NCI-H2081 (cell line): ENCODE measurements at places on chromosomes 5 and 9.

- DNase-seq: no peak
These were observed 55.0 kb downstream of the ECPAS start for GRCh38 chr9:111429175-111429574.

DNA sequence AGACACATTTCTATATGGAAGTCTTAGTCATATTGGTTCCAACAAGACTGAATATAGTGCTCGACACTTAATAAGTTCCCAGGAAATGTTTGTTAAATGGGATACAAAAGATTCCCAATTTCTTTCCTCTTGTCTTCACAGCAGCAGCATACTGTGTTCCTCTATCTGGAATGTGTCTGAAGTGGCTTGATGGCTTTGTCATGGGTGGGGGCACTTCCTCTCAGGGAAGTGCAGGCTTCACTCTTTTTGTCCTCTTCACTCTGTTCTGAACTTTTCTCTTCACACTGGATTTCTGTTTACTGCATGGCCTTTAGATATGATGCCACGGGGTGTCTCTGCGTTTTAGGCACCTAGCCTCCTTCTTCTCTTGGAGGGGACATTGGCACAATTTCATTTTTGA is 127.7 kb upstream of the C9orf72 start:
- no peak for DNase-seq

GRCh38 chr9:94014066-94014654 is 59.0 kb upstream of the BARX1 start:
- DNase-seq: peak; percentile 18

DNA sequence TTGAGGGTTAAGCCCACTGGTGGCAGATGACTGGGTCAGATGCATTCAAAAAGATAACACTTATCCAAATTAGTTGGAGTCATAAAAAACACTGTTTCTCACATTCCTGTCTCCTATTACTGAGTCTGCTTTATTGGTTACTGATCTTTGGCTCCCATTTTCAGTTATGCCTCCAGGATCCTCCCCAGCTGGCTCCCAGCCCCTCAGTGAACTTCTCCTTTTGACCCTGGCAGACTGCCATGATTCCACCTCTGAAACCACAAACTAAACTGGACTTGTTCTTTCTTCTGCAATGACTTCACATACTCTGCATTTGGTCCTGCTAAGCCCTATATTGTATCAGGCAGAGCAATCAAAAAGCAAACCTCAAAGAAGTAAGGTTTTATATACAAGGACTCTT is 860.8 kb upstream of the DMAC1 start:
- DNase-seq: no peak

GRCh38 chr9:82675605-82676004 is 387.3 kb downstream of the RASEF start:
- DNase-seq: no peak

GRCh38 chr5:78056901-78057514 is 237.5 kb downstream of the AP3B1 start:
- no peak for DNase-seq

- no peak for DNase-seq
These were observed 46.8 kb upstream of the FUBP3 start for GRCh38 chr9:130532426-130533080.

- DNase-seq: no peak
These were observed 86.5 kb upstream of the TNFAIP8 start for GRCh38 chr5:119269061-119269944.

GRCh38 chr5:89901346-89901745 is 508.2 kb downstream of the CETN3 start:
- DNase-seq: no peak

- no peak for DNase-seq
These were observed 46.2 kb upstream of the FBXW11 start for GRCh38 chr5:172052450-172053236.

DNA sequence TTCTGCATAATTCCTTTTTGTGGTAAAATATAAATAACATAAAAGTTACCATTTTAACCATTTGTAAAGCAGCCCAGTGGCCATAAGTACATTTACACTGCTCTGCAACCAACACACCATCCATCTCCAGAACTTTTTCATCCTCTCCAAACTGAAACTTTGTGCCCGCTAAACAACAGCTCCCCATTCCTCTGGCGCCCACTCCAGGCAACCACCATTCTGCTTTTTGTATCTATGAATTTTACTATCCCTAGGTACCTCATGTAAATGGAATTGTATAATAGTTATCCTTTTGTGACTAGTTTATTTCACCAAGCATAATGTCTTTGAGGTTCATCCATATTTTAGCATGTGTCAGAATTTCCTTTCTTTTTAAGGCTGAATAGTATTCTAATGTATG is 141.1 kb downstream of the DMXL1 start:
- DNase-seq: no peak

GRCh38 chr9:76433406-76433805 is 25.6 kb upstream of the GCNT1 start:
- no peak for DNase-seq

GRCh38 chr5:149750596-149750995 is 20.5 kb downstream of the PPARGC1B start:
- no peak for DNase-seq

- no peak for DNase-seq
These were observed 130.4 kb downstream of the ESM1 start for GRCh38 chr5:54854883-54855581.

DNA sequence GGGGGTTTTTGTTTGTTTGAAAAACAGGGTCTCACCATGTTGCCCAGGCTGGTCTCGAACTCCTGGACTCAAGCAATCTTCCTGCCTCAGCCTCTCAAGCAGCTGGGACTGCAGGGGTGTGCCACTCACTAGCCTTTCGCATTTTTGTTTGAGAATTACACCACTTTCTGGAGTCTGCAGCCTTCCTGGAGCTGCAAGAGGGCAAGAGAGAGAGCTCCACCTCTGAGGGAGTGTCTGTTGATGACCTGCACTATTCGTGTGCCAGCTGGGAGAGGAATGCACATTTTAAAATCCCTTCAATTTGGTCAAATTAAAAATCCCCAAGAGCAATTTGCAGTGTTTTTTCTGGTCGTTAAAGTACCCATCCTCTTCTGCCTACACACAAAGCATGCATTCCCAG is 5.0 kb upstream of the CKMT2 start:
- no peak for DNase-seq

DNA sequence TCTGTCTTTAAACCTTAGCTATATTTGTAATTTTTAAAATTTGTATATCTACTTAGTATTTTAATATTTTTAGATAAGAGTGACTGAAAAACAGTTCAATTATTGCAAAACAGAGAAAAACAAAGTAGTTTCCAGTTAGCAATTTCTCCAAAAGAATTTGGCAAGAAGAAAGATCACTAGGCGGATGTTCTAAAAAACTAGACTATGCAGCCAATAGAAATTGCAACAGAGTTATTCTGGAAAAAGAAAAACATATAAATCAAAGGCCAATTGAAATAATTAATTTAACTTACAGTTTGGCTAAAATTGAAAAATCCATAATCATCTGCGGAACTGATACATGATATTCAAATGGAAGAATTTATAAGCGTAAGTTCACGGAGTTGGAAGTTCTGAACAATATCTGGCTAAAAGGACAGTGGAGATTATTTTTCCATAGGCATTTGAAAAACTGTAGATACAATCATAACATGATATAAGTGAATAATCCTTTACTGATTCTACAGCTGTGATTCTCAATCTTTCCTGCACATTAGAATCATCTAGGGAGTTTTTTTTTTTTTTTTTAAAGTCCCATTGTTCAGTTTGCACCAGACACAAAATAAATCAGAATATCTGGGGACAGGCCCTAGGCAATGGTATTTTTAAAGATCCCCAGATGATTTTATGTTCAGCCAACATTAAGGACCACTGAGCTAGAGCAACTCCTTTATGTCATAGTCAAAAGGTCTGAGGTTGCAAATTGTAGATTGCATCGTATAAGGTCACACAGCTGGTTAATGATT is 605.1 kb upstream of the DAB2 start:
- no peak for DNase-seq

DNA sequence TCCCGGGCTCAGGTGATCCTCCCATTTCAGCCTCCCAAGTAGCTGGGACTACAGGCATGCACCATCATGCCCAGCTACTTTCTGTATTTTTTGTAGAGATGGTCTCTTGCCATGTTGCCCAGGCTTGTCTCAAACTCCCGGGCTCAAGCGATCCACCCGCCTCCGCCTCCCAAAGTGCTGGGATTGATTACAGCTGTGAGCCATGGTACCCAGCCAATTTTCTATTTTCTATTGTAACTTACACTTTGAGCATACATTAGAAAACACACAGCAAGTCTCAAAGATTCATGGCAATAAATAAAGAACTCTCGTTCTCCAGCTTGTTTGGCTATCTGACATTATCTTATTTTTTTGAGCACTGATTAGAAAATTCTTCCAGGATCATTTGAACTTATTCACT is 228.7 kb downstream of the ADAMTS6 start:
- DNase-seq: no peak

DNA sequence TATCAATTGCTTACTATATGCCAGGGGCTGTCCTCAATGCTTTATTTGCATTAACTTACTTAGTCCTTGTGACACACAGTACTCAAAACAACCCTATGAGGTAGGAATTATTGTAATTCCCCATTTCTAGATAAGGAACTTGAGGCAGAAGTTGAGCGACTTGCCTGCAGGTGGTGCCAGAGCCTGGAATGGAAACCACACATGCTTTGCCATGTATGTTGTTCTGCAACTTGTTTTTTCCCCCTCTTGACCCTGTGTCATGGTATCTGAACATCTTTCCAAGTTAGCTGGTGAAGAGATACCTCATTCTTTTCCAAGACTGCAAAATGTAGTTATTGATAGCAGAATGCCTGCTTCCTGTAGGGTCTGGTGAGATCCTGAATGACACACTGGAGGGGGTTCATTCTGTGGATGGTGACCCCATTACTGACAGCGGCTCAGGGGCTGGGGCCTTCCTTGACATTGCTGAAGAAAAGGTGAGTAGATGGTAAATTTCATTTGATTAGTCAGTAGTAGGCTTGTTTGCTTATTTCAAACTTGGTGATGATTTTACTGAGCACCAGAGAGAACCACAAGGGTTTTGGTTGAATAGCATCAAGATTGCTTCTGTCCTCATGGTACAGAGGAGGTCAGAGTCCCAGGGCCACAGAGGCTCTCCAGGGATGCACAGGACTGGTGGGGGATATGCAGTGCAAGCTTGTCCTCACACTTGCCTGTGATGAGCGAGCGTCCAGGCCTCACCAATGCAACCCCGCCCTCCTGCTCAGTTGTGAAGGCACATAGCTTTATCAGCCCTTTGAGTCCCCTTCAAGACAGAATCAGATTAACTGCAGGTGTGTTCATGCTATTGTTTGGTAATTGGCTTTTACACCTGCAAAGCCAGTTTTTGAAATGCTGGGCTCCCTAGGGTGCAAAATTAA is 57.0 kb downstream of the COL15A1 start:
- DNase-seq: no peak

- DNase-seq: no peak
These were observed 153.7 kb downstream of the TMEM232 start for GRCh38 chr5:110572729-110573128.

DNA sequence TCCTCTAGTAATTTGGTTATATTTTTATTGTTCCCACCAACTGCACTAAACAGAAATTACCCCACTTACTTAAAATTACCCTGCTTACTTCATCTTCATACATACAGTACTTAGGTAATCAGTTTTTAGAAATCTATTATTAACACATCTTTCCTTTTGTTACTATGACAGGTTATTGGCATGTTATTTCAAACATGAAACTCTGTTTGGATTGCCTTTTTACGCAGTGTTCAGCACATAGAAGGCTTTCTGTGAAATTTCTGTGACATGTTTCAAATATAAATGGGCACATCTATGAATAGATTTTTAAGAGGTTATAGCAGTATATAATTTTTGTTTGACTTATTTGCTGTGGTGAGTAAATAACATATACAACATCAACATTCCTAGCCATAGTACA is 22.5 kb downstream of the SRFBP1 start:
- no peak for DNase-seq

GRCh38 chr5:69498384-69498783 is 5.8 kb downstream of the OCLN start:
- no peak for DNase-seq

GRCh38 chr9:108412755-108413154 is 443.0 kb downstream of the ACTL7B start:
- no peak for DNase-seq

DNA sequence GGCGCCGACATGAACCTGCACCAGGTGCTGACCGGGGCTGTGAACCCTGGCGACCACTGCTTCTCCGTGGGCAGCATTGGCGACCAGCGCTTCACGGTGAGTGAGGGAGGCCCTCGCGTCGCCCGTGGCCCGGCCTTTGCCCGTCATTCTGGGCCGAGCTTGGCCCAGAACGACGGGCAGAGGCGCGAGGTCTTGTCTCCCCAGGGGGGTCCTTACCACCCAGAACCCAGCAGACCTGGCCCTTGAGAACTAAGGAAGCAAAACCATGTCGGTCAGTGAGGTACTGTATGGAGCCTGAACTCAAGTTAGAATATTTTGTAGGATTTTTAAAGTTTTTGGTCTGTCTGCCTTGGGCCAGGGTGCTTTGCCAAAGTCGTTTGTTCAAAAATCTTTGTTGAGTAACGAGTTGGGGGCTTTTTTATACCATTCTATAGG is 691 bp downstream of the DMXL1 start:
- peak; percentile 8 for DNase-seq

- DNase-seq: peak; percentile 50
These were observed 1.4 kb downstream of the GLIS3 start for GRCh38 chr9:4298255-4299004.

DNA sequence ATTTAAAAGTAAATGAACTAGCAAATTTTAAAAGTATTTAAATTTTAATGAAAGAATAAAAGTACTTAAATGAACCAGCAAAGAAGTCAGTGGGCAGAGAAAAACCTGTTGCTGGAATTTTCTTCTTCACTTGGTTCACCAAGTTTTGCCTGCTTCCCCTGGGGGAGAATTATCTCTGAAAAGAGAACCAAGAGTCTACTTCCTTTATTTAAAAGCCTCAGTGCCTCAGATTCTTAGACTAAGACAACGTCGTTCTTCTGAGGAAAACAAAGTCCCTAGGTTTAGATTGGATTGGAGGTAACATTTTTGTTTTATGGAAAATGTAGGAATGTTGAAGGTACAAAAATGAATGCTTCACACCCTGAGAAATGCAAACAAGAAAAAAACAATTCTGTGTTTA is 7.4 kb upstream of the KLF4 start:
- no peak for DNase-seq

GRCh38 chr9:15244001-15244441 is 63.0 kb downstream of the TTC39B start:
- no peak for DNase-seq

DNA sequence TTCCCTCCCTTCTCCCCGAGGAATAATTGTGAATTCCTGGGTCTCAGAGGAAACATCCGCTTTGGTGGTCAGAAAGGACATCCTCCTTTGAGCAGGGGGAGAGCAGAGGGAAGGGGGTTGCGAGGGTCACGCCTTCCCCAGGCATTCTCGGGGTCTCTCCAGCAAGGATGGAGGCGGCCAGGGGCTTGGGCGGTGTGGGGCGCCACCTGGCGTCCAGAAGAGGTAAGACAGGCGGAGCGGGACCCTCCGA is 129.1 kb downstream of the KCNIP1 start:
- DNase-seq: no peak

DNA sequence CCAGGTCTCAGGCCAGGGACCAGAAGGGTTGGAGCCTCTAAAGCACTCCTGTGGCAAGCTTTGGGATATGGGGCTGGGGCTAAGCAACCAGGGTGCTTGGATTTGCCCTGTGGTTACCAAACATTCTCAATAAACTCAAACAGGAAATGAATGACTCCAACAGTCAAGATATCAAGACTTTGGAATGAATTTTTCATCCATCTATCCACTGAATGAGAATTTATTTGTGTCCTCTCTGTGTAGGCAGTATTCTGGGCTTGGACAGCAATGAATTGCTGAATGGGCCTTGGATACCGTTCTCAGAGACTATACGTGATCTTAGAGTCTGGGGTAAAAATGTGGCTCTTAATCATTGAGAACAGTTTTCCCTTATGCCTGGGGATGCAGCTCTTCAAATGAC is 212.5 kb downstream of the DAB2IP start:
- no peak for DNase-seq
